ENCODE measurements at places on chromosomes 3 and 15. TPM values are rescaled to one million over a fixed set of nuclear protein-coding genes. Genes with fewer than 3 reads are reported as not detected.

GRCh38 chr15:65796610-65797078, 4.6 kb upstream of the DENND4A start:
- DNase-seq = no peak

GRCh38 chr3:160196511-160197104, 28.6 kb upstream of the C3orf80 start:
- no peak for DNase-seq

GCNT3 gene
- not detected for total RNA-seq

FAM174B gene
- total RNA-seq = 17.5 TPM

DNA sequence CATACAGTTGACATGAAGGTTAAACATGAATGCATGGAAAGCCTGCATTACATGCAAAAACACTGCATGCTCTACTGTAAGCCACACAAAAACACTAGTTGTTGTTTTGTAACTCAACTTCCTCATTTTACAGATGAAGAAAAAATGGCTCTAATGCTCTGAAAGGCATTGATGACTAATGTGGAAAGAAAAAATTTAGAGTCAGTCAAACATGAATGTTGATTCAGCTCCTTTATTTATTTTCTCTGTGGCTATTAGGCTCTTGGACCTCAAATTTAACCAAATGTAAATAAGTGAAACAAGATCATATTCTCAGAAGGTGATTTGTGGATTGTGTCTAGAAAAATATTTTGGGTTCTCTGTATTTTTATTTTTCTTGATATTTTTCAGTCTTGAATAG, 336.7 kb upstream of the ZNF717 start:
- no peak for DNase-seq

DNA sequence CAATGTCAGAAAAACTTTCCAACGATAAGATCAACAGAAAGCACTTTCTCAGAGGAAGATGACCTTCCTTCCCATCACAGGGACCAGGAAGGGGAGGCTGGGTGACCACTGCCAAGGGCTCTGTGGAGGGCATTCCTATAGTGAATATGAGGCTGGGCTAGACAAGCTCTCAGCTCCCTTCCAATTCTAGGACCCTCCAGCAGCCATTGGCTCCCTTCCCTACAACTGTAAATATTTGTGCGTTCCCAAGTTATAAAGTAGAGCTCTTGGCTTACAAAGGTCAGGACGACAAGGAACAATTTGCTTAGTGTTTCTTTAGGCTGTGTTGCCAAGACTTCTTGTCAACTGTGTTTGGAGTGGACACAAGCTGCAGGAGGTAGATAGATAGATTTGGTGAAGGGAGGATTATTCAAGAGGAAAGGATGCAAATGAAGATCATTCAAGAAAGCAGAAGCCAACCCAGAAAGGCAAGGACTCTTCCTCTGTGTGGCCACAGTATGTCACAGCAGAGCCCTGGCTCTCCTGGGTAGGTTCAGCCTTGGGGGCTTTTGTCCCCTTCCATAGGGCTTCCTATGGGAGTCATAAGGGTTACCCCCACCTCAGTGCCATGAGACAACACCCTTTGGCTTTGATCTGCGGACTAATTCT, 223.6 kb upstream of the TLE3 start:
- DNase-seq = no peak

All from sciatic nerve (tissue), 2 donors.